IMR-90 (cell line): ENCODE measurements at places on chromosomes 3 and 15. TPM values are rescaled to one million over a fixed set of nuclear protein-coding genes. Genes with fewer than 3 reads are reported as not detected.
A peak's percentile ranks its signal among the peaks of the same experiment; 100 is the strongest.

GRCh38 chr15:66033143-66033542, 163.9 kb downstream of the RAB11A start:
- DNase-seq = no peak

DNA sequence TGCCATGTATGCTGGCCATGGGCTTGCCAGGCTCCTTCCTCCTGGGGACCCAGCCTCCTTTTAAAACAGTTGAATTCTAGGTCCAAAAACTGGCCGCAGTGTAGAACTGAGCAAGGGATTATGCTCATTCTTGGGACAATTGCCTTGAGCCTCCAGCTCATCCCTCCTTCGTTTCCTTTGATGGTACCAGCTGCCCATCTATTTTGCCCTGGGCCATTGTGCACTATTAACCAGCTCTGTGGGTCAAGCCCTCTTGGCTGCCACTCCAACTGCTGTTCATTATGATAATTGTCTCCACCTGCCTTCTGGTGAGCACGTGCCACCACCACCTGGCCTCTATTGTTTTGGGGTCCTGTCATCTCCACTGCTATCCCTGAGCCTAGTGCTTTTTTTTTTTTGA, 75.8 kb upstream of the SYN2 start:
- no peak for DNase-seq

GRCh38 chr15:60643555-60643954, 164.6 kb upstream of the ICE2 start:
- DNase-seq = no peak

- DNase-seq = no peak
Observed at GRCh38 chr3:150451329-150452048, 43.4 kb downstream of the TSC22D2 start.

- DNase-seq = no peak
Observed at GRCh38 chr3:108346301-108347227, 50.2 kb downstream of the HHLA2 start.

DNA sequence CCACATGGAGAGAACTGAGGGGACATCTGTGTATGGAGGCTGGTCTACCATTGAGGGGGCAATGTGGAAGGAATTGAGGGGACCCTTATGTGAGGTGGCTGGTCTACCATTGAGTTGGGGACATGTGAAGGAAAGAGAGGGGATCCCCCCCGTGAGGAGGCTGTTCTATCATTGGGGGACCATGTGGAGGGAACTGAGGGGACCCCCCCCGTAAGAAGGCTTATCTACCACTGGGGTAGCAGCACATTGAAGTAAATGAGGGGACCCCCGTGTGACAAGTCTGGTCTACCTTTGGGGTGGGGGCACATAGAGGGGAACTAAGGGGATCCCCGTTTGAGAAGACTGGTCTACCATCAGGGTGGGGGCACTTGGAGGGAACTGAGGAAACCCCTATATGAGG, 158.0 kb downstream of the FBLN2 start:
- no peak for DNase-seq

GRCh38 chr15:98666841-98667240, 18.5 kb downstream of the IGF1R start:
- no peak for DNase-seq

DNA sequence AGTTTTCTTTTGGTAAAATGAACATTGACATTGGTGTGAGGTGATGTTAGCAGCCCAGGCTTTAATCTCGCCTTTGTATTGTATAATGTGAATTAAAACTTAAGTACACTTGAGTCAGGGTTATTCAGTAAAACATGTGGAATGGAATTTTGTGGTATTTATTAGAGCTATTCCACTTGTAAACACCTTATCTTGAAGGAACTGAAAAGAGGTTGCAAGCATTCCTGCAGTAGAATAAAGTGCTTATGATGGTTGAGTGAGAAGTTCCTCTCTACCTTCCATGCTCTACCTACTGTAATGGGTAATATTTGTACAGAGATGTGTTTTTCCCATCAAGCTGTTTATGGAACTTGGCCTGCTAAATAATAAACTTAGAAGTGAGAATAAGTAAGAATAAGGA, 36.1 kb downstream of the HMG20A start:
- DNase-seq = peak; percentile 44

- DNase-seq = no peak
Observed at GRCh38 chr3:64327100-64327804, 102.0 kb upstream of the PRICKLE2 start.

DNA sequence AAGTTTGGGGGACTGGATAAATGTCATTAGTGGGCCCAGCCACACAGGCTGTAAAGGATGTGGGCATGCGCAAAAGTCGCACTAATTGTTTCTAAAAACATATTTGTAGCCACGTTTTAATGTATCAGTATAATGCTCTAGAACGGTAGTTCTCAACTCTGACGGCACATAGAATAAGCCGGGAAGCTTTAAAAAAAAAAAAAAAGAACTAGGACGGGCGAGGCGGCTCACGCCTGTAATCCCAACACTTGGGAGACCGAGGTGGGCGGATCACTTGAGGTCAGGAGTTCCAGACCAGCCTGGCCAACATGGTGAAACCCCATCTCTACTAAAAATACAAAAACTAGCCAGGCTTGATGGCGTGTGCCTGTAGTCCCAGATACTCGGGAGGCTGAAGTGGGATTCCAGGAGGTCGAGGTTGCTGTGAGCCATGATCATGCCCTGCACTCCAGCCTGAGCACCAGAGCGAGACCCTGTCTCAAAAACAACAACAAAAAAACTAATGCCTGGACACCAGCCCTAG, 618 bp upstream of the MON1A start:
- no peak for DNase-seq

The ROBO2 gene
- total RNA-seq = 14.5 and 17.2 TPM in 2 replicates

The AGBL1 gene
- not detected in 2 replicates for total RNA-seq

The SLC6A1 gene
- not detected in 2 replicates for total RNA-seq
